ENCODE measurements at places on chromosomes 1 and 21.
A peak's percentile ranks its signal among the peaks of the same experiment; 100 is the strongest.

DNA sequence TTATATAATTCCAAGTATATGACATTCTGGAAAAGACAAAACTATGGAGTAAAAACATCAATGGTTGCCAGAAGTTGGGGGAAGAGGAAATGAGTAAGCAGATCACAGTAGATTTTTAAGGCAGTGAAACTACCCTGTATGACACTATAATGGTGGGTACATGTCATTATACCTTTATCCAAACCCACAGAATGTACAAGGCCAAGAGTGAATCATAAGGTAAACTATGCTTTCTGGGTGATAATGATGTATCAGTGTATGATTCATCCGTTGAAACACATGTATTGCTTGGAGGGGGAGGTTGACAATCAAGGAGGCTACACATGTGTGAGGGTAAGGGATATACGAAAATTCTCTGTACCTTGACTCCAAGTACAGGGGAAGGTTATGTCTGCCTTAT lies 862.7 kb downstream of the PLA2G4A start:
- DNase-seq, result no peak

DNA sequence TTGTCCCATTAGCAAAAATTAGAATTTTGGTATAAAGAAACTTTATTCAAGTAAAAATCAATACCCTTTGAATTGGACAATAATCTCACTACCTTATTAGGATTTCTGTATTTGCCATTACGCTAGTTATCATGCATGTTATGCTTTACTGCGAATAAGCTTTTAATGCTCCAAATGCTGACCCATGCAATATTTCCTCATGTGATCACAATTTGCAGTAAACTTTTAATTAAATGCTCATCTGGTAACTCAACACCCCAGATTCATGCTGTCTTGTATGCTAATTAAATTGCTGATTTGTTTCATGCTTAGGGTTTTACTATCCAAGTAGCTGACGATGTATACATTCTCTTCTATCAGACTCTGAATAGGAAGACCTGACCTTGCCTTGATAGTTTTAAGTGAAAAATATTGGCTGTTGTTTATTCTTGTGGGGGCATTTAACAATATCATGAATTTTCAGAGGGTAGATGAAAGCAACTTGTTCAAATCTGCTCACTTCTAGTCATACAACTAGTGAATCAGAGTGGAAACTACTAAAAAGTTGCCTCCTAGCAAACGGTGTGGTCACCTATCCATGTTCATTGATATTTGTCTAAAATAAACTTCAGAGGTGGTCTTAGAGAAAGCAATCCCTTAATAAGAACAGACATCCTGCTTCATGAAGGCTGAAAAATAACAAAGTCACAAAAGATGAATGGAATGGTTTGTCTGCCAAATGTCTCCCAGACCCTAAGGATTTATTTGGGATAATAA lies 5.6 kb downstream of the XCL1 start:
- no peak for DNase-seq

DNA sequence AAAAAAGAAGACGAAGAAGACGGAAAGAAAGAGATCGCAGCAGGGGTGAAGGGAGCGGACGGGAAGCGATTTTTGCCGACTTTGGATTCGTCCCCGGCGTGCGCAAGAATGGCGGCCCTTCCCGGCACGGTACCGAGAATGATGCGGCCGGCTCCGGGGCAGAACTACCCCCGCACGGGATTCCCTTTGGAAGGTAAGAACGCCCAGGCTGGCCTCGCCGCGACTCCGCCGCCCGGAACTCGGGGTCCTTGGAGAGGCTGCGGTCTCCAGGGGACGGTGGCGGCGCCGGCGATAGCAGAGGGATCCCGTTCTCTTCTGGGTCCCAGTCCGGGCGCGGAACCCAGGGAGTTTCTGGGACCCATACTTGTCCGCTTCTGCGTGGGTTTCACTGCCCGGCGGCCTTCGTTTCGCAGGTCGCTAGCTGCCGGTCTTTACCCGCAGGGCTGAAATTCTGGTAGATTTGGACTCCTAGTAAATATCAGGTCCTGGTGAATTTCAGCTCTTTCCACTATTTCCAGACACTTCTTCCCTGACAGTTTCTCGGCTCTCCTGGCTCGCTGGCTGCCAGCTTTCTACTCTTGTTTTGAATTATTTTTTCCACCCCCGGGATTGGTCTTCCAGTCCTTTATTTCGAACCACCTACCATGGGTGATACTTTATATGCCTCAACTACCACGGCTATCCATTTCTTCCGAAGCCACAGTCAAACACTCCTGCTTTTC lies 1.0 kb downstream of the PAX7 start:
- DNase-seq, result no peak

DNA sequence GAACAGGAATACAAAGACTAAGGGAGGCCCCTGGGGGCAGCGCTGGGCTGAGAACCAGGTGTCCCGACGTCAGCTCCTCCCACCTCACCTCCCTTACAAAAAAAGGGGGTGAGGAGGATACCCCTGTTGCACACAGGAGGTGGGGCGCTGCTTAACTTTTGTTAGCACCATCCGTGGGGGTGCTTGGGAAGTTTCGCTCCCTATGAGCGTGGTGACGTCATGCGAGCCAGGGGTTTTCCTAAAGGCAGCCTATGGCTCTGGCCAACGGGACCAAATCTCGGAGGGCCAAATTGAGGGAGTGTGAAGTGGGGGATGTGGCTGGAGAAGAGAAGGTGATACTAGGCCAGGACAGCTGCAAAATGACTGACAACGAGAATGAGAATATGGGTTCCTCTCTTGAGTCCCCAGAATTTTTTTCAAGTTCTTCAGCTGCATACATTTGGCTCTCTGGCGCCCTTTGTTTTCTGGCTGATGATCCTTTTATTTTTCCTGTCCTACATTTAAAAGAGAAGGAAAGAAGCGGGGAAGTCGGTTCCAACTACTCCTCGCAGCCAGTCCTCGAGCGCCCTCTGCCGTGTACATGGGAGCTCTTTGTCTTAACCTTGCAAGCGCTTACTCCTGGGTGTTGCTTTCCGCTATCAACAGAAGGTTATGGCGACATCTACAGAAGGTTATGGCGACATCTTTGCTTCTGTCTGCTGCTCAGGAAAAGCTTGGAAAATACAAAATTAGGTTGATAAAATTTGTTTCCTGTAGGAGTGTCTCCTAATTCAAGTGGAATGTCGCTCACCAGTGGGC lies 48.0 kb upstream of the ZC3H11B start:
- DNase-seq, result peak; percentile 83

- DNase-seq, result no peak
These were observed 5.5 kb downstream of the KLHDC7A start for GRCh38 chr1:18486195-18486594.

- DNase-seq, result no peak
These were observed 90.0 kb downstream of the EPHB2 start for GRCh38 chr1:22800629-22801028.

GRCh38 chr21:35303085-35303484 lies 254.0 kb upstream of the RUNX1 start:
- DNase-seq, result no peak

- no peak for DNase-seq
These were observed 9.4 kb downstream of the USP48 start for GRCh38 chr1:21773585-21773984.

DNA sequence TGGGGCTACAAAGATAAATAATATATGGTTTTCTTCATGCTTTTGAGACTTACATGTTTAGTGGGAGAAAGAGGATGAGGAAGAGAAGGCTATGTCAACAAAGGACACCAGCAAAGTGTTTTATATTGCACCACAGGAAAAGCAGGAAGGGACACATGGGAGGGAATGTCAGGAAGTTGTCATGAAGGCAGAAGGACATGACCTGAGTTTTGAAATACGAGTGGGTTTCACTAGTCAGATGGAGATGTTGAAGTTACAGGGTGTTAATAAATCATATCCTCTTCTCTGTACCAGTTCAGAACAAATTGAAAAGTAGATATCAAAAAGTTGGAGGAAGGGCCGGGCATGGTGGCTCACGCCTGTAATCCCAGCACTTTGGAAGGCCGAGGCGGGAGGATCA lies 18.2 kb upstream of the AGO1 start:
- DNase-seq, result no peak

GRCh38 chr1:22139066-22139594 lies 3.8 kb downstream of the WNT4 start:
- DNase-seq, result no peak

DNA sequence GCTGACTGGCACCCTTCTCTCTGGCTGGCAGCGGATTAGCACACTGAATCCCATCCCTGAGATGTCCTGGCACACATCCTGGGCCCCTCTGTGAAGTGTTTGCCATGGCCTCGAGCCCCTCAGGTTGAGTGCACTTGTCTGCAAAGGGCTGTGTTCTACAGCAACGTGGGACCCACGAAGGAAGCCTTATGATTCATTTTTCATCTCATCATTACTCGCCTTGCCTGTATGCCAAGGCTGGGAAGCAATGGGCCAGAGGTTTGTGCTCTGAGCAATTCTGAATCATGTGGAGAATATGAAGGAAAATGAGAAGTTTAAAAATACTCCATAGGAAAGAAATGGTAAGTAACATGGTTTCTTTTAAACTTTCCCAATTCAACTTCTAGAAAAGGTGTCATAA lies 124.8 kb upstream of the LMO4 start:
- DNase-seq, result no peak

DNA sequence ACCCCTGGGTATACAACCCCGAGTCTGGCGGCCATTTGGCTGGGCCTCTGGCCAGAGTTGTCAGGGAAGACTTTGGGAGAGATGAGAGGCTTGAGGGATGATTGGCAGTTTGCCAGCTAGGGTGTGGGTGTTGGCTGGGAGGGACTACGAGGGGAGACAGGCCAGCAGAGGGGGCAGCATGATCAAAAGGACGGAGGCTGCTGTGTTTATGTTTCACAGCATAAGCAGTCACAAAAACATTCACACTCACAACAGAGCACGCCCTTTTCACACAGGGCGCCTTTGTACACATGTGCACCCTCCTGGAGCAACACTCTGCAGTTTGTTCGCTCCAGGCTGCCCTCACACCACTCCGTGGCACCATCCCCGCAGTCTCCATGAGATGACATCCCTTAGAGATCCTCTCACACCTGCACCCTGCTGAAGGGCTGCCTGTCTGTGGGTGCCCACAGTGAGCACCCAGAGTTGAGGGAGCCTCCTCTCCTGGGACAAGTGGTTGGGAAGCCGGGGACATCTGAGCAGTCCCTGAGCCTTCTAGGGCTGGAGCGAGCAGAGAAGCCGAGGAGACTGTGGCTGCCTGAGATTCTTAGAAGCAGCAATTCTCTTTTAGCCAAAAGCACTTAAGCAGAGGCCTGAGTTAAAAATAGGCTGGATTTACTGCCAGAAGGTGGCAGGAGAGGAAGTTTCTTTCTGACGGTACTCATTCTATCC lies 15.4 kb downstream of the EFNA3 start:
- peak; percentile 71 for DNase-seq

GRCh38 chr1:152050886-152051675 lies 14.3 kb upstream of the S100A11 start:
- no peak for DNase-seq

- DNase-seq, result no peak
These were observed 91.6 kb upstream of the UBE2U start for GRCh38 chr1:64111787-64112186.

DNA sequence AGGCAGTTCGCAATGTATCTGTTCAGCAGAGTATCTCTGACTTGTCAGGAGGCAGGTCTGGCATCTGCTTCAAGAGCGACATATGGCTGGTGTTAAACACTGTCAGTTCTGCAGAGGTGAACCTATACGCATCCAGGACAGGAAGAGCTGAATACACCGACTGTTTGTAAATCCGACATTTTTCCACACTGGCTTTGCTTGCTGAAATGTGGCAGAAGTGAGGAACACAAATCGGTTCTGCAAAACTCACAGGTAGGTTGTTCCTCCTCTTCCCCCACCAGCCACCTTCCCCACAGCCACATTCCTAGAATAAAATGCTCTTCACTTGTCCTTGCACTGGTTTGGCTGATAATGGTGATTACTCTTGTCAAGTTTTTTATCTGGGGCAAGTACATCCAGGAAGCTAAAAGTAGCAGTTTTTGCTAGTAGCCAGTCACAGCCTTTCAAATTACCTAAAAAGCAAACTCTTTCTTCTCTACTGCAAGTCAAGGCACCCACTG lies 289.2 kb downstream of the GRIK1 start:
- no peak for DNase-seq

GRCh38 chr1:205379056-205379455 lies 22.3 kb upstream of the KLHDC8A start:
- no peak for DNase-seq

DNA sequence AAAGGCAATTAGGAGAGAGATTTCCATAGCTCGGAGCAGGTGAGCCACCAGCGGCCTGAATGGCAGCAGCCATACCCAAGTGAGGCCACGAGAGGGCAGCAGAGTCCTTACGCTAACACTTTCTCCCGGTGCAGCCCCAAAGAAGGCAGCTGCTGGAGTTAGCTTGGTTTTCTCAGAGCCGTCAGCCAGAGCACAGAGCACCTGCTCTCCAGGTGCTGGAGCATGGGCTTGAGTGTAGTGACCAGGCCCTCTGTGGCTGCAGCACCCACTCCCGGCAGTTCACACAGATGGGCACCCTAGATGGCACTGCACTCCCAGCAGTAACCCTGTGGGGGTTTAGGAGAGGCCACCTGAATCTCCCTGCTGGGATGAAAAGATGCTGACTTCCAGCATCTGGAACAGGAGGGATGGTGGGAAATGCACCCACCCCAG lies 45.8 kb downstream of the TMCC2 start:
- DNase-seq, result peak; percentile 95

DNA sequence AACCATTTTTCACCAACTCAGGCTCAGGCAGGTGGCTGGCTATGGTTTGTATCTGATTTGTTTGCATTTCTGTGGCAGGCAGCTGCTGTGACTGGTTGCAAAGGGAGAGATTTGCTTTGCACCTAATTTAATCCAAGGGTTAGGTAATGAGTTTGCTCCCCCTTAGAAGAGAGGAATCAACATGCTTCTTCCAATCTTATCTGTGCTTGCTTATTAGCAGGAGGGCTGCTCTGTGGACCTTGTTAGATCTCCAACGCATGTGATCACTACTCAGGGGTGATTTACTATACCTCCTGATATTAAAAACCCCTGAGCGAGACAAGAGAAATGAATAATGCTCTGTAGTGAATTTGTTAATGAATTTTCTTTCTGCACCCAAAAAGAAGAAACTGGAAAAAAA lies 20.5 kb downstream of the OLFML3 start:
- no peak for DNase-seq

DNA sequence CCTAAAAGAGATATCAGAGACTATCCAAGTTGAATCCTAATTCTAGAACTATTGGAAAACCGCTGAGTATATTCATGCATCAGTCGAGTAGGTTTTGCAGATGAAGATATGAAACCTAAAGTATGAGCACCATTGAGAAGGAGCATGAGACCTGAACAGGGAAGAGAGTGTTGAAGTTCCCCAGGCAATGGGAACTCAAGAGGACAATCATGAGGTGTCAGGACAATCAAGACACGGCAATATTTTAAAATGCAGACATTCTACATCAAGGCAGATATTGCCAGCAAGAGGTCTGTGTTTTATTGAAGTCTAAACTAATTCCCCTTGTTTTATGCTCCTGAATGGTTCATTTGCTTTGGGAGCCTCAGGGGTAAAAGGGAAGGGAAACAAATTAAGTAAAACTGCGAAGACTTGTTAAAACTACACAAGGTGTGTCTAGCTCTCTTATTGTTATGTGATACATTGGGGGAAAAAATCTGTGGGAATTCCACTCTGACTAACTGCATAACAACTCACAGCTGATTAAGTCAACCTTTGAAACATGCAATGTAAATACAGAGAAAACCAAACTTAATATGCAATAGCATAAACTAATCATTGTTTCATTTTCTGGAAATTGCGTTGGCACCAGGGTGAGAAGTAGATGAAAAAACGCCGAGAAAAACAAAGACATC lies 347.9 kb upstream of the ADGRL2 start:
- no peak for DNase-seq

Data from activated CD4-positive, alpha-beta T cell treated with anti-CD3 and anti-CD28 coated beads, Interleukin-2, amount 10 ng/mL, durations not matched to agents 24 days and 14 days (primary cell).